ENCODE measurements at places on chromosomes 6 and 20. TPM values are rescaled to one million over a fixed set of nuclear protein-coding genes. Genes with fewer than 3 reads are reported as not detected.

Gene EPPIN
- not detected for polyA plus RNA-seq

GRCh38 chr6:133817460-133818047 is 71.4 kb upstream of the TCF21 start:
- H3K36me3 ChIP-seq: no peaks in the 10 kb centered on the region
- no peaks in the 10 kb centered on the region for H3K4me1 ChIP-seq
- no peaks in the 10 kb centered on the region for H3K27me3 ChIP-seq
- no peak overlapping the region for H3K27ac ChIP-seq

GRCh38 chr6:43465948-43466347 is 10.6 kb upstream of the DLK2 start:
- H3K27me3 ChIP-seq: peaks cover 6% of the 10 kb centered on the region
- H3K4me1 ChIP-seq: no peaks in the 10 kb centered on the region
- H3K4me3 ChIP-seq: no peak overlapping the region
- no peak overlapping the region for H3K27ac ChIP-seq

Gene TMEM244
- not detected for polyA plus RNA-seq

DNA sequence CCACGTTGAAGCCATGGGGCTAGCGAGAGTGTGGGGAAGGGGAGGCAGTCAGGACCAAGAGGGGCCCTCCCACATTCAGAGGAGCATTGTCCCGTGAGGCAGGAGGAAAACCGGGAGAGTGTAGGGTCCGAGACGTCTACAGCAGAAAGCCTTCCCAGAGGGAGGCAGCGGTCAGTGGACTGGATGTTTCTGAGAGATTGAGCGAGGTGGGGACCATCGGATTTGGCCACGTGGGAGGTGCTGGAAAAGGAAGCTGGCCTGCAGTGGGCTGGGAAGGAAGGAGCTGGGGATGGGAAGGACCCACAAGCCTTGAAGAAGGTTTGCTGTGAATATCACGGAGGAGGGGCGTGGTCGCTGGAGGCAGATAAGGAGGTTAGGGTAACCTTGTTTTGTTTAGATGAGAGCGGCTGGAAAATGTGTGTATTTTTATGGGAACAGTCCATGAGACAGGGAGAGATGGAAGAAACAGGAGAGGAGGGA is 119.0 kb upstream of the RNF24 start:
- H3K4me1 ChIP-seq: peaks cover 13% of the 10 kb centered on the region
- peak overlapping the region; percentile 88 for H3K27ac ChIP-seq
- H3K27me3 ChIP-seq: no peaks in the 10 kb centered on the region
- no peaks in the 10 kb centered on the region for H3K36me3 ChIP-seq
- H3K4me3 ChIP-seq: no peak overlapping the region
- no peak for DNase-seq

Gene HUS1B
- 1.2 TPM for polyA plus RNA-seq

Gene TRIM40
- 0.34 TPM for polyA plus RNA-seq

- no peaks in the 10 kb centered on the region for H3K4me1 ChIP-seq
- no peak overlapping the region for H3K4me3 ChIP-seq
- H3K27me3 ChIP-seq: peaks cover 1% of the 10 kb centered on the region
- H3K27ac ChIP-seq: no peak overlapping the region
- DNase-seq: no peak
These were observed 35.2 kb upstream of the BPIFA2 start for GRCh38 chr20:33132513-33133372.

Gene C20orf204
- 0.85 TPM for polyA plus RNA-seq

DNA sequence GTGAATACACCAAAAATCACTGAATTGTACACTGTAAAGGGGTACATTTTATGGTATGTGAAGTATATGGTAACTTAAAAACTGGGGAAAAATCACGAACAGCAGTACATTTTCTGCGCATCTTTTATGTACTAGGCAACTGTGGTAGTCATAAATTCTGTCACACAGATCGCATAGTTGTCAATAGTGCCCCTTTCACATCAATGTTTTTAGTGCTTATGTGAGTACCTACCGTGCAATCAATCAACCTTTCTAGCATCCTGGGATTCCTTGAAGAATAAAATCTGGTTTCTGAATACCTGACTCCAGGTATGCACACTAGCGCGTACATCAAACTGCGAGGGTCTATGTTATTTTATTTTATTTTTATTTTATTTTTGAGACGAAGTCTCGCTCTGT is 637 bp upstream of the RPF2 start:
- no peaks in the 10 kb centered on the region for H3K27me3 ChIP-seq
- peak overlapping the region; percentile 58 for H3K4me3 ChIP-seq
- peaks cover 7% of the 10 kb centered on the region for H3K4me1 ChIP-seq
- H3K27ac ChIP-seq: peak overlapping the region; percentile 87
- H3K36me3 ChIP-seq: no peaks in the 10 kb centered on the region

Gene TUBB1
- not detected for polyA plus RNA-seq
